Bronchial epithelial cell (primary cell): ENCODE measurements at places on chromosomes 16 and 17.

DNA sequence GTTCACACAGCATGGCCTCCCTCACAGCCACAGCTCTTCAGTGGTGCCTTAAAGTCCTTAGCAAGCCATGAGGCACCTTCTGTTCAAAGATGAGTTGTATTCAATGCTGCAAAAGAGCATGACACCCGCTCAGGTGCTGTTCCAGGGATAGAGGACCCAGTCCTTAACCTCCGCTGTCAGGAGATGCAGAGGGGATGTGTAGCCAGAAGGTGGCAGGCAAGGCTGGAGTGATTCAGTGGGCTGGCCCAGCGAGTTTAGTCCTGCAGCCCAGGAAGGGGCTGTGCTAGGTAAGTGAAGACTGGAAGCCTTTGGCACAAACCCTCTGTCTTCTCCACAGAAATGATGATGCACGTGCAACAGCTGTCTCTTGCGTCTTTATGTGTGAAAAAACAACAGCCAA, 25.0 kb upstream of the ADAM11 start:
- peak; percentile 43 for DNase-seq

- DNase-seq: peak; percentile 98
Observed at GRCh38 chr17:15651583-15652110, 32.1 kb upstream of the FBXW10B start.

DNA sequence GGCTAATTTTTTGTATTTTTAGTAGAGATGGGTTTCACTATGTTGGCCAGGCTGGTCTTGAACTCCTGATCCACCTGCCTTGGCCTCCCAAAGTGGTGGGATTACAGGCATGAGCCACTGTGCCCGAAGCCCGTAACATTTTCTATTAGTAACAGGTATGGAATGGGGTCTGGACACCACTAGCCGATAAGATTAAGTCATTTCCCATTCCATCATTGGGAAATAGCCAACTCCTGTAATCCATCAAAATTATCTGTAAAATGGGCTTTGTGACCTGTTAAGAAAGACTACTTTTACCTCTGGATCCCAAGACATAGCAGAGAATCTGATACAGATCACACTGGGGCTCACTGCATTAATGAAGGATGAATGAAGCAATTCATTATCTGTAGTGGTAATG, 3.9 kb upstream of the LUC7L3 start:
- no peak for DNase-seq

- DNase-seq: peak; percentile 89
Observed at GRCh38 chr16:66359012-66359411, 7.5 kb upstream of the CDH5 start.

GRCh38 chr17:57956291-57957119, 1.3 kb upstream of the CUEDC1 start:
- DNase-seq: no peak

GRCh38 chr16:24991349-24991748, 23.8 kb downstream of the ARHGAP17 start:
- DNase-seq: no peak

GRCh38 chr17:47179141-47179540, 10.0 kb downstream of the CDC27 start:
- no peak for DNase-seq

- DNase-seq: no peak
Observed at GRCh38 chr17:11204991-11205390, 36.0 kb upstream of the SHISA6 start.

DNA sequence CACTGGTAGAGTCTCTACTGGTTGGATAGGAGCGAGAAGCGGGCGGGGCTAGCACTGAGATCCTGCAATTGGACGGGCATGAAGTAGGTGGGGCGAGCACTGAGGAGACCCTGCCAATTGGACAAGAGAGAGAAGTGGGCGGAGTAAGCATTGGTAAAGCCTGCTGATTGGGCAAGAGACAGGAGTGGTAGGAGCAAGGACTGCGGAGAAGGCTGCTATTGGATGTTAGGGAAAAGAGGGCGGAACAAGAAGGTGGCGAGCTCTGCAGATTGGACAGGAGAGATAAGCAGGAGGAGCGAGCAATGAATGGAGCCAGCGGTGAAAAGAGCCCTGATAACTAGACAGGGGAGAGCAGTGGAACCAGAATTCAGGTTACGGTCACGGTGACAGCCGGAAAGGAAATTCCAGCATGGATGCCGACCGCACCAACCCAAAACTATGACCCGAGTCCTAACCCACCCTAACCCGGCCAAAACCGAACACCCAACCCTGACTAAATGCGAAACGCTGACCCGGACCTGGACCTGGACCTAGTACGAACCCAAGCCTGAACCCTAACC, 4.8 kb downstream of the SCGB1C2 start:
- DNase-seq: no peak

GRCh38 chr16:72921106-72921505, 126.8 kb downstream of the ZFHX3 start:
- no peak for DNase-seq

DNA sequence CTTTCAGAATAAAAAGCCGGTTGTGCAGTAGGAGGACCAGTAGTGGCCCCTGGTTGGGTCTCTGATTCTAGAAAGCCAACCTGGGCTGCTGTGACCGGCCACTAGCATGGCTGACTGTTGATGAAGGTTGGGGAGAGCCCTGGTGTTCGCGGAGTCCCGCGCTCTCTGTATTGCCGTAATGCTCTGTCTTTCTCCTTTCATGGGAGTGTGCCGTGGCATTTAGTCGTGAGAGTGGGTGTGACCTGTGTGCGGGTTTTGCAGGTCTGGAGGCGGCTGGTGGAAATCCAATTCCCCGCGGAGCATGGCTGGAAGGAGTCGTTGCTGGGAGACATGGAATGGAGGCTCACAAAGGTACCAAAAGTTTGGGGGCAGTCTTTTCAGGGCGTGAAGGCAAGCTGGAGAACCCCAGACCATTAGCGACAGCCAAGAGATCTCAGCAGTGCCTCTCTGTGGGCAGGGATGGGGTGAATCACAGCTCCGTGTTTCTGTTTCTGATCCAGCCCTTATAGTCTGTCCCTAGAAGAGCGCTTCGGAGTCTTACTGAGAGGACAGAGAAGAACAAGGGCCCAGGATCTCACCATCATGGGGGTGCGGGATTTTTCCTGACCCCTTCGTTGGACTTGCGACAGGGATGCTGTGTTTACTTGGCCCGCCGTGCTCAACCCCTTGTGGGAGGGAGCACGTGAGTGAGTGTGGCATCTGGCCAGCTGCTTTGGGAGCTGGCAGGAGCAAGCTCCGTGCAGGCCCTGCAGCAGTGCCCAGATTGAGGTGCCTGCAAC, 56.5 kb downstream of the RNF213 start:
- no peak for DNase-seq

DNA sequence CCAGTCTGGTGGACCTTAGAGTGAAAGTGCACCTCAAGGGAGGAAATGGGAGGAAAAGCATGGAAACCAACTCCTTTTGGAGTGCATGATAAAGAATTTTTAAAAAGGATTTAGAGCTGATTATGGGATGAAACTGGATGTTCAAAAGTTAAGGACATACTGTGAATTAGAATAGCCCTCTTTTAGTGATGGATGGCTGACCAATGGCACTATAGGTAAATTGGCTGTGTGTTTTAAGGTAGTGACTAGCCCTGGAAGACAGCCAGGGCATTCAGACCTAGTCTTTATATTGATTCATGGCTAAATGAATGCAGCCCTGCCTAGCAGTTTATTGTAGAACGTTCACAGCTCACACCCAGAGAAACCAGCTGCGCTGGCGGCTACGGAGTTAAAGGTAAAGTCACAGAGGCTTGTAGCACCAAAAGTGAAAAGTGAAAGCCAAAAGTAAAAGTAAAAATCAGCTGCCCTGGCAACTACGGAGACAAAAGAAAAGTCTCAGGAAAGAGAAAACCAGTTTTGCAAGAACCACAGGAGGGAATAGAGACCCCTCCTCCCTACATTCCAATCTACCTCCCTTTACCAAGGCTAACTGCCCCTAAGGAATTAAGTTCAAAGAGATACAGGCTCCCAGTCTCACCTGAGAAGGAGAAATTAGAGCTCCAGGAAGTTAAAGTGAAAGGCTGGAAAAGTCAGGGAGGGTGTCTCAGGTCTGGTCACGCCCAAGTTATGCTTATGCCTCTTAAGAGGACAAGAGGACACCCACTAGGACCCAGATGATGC, 21.8 kb downstream of the ACSM1 start:
- DNase-seq: peak; percentile 70

DNA sequence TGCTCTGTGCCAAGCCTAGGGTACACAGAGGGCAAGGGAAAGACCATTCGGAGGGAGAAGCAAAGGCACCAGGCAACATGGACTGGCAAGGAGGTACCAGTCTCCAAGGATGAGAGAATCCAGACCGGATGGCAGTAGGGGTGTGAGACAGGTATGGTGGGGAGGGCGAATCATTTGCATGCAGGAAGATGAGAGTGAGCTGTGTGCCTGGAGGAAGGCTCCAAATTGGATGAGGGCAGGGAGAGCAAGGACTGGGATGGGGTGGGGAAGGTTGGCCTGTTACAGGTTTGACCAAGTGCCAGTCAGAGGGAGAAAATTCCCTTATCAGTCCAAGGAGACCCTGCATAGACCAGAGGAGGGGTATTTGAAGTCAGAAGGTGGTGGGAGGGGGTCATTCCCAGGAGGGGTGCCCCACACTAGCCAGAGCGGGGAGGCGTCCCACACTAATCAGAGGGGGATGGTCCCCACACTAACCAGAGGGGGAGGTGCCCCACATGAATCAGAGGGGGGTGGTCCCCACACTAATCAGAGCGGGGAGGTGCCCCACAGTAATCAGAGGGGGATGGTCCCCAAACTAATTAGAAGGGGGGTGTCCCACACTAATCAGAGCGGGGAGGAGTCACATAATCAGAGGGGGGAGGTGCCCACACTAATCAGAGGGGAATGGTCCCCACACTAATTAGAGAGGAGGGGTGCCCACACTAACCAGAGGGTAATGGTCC, 737 bp downstream of the CANT1 start:
- DNase-seq: no peak

- DNase-seq: no peak
Observed at GRCh38 chr16:66491716-66492064, 58.2 kb downstream of the TK2 start.

- peak; percentile 55 for DNase-seq
Observed at GRCh38 chr17:70172923-70173322, 3.6 kb downstream of the KCNJ2 start.

DNA sequence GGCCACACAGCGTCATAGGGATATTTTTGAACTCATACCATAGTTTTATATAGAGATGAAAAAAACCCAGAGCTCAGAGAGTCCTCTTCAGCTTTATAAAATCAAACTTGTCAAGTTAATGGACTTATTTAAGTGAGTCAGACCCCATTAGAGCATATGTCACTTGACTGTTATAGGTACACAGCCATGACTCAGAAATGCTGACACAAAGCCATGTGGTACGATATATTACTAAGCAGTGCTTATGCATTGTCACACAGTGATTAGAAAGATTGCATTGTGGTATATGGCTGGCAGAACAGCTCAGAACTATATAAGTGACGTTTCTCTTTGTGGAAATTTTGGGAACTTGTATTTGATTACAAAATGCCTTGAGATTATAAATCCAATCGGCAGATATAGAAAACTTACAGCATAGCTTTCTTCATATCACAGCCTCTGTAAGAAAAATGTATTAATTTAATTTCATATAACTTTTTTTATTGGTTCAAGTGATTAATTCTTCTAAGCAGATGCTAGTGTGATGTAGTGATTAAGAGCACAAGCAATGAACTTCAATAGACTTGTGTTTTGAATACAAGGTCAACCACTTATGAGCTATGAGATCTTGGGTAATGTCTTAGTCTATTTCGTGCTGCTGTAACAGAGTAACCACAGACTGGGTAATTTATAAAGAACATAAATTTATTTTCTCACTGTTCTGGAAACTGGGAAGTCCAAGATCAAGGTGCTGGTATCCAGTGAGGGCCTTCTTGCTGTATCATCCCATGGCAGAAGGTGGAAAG, 25.8 kb upstream of the GINS3 start:
- peak; percentile 98 for DNase-seq

DNA sequence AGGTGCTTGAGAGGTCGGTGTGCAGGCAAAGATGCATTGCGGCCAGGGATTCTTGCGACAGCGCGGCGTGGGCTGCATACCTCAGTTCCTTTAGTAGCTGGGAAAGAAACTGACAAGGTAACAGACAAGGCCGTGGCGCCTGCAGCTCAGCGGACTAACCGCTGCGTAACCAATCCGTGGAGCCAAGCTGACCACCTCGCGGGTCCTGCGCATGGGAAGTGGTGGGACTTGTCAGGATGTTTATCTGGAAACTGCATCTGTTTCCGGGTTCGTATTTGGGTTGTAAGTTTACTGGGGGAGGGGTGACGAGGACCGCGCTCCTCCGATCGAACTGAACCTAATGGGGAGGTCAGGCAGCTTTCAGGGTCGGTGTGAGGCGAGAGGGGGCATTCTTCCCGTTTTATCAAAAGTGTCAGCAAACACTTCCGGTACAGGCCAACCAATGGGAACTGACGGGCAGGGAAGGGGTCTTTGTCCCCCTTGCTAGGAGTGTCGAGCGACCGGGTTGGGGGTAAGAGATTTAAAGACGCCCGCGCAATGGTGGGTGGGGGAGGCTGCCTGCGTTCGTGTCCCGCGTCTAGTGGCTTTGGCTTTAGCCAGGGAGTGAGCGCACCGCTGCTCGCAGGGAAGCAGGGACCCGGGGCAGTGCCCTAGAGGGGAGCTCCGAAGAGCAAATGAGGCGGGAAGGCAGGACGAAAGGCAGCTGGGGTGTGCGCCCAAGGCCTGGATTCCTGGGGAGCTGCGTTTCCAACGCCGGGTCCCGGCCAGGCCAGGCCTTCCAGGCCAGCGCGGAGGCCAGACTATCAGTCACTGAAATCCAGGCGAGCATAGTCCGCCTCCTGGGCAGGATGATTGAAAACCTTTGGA, 7.0 kb downstream of the IRX6 start:
- no peak for DNase-seq

DNA sequence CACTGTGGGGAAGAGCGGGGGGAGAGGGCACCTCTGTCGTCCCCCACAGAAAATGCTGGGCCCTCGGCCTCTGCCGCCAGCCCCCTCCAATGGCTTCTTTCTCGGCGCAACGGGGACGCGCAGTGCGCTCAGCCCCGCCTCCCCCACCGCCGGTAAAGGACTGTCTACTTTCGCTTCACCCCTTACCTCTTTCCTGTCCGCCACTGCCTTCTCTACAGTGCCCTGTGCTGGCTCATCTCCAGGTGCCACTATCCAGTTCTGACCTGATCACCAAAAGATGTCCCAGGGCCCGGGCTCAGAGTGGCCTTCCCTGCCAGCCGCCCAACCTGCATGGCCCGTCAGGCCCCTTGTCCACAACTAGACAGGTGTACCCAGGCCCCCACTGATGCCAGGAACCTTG, 7.3 kb downstream of the ENDOV start:
- no peak for DNase-seq
